Skeletal muscle cell (primary cell): ENCODE measurements at places on chromosomes 5 and 9.
A peak's percentile ranks its signal among the peaks of the same experiment; 100 is the strongest.

DNA sequence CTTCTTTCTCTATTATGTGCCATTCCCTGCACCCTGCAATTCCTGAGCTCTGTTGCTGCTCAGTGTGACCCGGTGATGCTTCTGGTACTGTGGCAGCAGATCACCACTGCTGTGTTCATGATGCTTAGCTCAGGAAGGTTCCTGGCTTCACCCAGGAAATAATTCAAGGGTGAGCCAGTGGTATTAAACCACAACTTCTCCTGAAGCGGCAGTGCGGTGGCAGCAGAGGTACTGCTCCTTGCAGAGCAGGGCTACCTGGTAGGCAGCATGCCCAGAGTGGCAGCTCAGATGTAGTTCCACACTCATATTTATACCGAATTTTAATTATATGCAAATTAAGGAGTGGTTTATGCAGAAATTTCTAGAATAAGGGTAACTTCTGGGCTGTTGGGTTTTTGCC is 213.8 kb upstream of the ZNF608 start:
- DNase-seq, result no peak

DNA sequence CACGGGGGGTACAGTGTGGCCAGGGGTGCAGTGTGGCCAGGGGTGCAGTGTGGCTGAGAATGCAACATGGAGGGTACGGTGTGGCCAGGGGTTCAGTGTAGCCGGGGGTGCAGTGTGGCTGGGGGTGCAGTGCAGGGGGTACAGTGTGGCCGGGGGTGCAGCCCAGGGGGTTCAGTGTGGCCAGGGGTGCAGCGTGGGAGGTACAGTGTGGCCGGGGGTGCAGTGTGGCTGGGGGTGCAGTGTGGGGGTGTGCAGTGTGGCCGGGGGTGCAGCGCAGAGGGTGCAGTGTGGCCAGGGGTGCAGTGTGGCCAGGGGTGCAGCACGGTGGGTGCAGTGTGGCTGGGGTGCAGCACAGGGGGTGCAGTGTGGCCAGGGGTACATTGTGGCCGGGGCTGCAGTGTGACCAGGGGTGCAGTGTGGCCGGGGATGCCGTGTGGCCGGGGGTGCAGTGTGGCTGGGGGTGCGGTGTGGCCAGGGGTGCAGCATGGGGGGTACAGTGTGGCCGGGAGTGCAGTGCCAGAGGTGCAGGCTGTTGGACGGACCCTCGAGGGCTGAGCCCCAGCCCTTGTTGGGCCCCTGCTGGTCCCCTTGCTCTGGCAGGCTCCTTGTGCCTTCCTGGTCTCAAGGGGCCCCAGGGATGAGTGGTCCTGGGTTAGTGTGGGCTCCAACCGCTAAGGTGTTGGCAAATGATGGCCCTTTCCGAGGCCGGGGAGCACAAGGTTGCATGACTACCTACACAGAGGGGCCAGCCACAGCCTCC is 17.9 kb downstream of the TPPP start:
- DNase-seq, result no peak

DNA sequence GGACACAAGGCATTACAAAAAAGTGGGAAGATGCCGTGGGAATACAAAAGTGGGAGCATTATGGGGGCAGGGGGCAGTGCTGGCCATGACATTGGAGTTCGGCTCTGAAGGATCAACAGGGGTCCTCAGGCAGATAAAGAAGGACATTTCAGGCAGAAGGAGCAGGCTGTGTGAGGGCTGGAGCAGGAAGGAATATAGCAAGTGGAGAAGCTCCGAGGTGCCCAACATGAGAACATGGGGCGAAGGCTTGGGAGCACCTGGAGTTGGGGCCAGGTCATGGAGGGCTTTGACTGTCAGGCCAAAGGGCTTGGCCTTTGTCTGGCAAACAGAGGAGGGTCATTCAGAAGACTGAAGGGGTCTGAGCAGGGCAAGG is 2.5 kb downstream of the B4GALT7 start:
- DNase-seq, result no peak

DNA sequence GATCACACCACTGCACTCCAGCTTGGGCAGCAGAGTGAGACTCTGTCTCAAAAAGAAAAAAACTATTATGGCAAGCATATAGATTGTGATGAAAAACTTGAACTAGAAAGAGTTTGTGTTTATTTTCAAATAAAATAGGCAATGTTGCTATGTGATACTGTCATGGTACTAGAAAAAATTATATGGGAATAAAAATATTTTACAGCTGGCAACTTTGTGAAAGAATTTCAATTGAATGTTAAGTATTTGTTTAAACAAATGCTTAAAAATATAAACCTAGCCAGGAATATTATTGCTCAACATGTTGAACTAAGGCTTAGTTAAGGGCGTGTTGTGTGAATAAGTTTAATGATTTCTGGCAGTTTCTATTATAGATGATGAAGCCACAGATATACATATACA is 31.7 kb downstream of the HSDL2 start:
- DNase-seq, result no peak

GRCh38 chr5:380701-381309 is 59.3 kb downstream of the AHRR start:
- no peak for DNase-seq

DNA sequence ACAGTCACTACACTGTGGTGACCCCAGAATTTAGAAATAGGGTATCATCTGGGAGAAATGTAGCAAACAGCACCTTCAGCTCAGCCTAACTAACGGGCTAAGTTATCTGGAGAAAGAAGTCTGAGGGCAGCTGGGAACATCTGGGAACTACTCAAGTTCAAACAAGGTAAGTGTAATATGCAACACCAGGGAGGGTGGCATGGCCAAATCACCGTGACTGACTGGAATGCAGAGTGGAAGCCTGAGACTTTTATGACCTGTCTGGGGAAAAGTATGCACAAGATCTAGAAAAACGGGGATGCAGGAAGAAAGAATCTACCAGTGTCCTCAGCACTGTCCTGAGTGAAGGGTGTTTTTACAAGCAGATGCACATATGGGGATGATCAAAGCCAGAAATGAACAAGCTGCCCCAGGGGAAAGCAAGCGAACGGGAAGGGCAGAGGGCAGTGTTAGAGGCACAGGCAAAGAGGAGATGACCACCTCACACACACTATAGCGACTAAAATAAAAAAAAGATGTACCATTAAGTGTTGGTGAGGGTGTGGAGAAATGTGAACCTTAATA is 59.9 kb downstream of the SERINC5 start:
- DNase-seq, result no peak

DNA sequence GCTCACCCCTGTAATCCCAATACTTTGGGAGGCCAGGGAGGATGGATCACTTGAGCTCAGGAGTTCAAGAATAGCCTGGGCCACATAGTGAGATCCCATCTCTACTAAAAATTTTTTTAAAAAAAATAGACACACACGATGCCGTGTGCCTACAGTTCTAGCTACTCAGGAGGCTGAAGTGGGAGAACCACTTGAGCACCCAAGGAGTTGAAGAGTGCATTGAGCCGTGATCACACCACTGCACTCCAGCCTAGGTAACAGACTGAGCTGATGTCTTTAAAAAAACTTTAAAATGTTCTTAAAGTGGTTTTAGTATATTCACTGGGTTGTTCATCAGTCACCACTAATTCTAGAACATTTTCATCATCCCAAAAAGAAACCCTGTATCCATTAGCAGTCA is 51.9 kb upstream of the RNF38 start:
- no peak for DNase-seq

DNA sequence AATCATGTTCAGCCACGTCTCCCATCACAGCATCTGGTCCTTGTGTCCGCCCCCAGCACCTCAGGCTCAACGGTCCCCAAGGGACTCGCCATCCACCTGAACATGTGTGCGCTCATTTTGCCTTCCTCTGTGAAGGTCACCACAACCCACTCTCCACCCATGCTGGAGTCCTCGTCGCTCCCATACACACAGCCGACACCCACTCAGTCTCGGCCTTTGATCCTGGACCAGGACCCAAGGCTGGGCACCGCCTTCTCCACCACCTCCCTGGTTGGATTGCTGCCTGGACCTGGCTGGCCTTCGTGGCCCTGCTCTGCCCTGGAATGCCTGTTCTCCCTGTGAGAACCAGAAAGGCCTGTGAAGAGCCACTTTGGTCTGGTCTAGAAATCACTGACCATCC is 60.3 kb downstream of the UBE2QL1 start:
- DNase-seq, result no peak

DNA sequence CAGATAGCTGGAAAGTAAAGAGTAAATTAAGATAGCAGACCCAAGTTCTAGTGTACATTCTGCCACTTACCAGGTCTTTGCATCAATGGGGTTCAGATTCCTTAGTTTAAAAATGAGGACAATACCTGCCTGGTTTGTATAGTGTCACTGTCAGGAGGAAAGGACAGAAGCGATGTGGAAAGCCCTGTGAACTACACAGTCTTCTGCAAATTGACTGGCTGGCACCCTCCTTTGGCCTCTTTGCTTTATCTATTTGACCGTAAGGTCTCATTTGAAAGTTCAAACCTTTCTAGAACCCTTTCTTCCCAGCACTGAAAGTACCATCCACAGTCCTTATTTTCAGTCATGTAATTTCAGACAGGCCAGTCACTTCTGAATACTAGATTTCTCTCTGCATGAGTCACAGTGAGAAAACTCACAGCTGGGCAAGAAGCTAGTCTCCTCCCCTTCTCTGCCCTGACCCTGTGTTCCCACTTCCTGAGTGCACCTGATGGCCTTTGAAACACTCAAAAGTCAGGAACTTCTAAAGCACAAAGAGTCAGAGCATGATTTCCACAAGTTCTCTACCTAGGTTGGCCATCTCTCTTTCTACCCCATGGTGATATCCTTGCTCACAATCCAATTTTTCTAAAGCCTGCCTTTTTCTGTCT is 91.3 kb upstream of the RASEF start:
- DNase-seq, result peak; percentile 31

- no peak for DNase-seq
Observed at GRCh38 chr9:113131689-113132151, 19.1 kb upstream of the SLC31A2 start.

GRCh38 chr5:80237243-80237642 is 18.6 kb downstream of the SERINC5 start:
- DNase-seq, result no peak

DNA sequence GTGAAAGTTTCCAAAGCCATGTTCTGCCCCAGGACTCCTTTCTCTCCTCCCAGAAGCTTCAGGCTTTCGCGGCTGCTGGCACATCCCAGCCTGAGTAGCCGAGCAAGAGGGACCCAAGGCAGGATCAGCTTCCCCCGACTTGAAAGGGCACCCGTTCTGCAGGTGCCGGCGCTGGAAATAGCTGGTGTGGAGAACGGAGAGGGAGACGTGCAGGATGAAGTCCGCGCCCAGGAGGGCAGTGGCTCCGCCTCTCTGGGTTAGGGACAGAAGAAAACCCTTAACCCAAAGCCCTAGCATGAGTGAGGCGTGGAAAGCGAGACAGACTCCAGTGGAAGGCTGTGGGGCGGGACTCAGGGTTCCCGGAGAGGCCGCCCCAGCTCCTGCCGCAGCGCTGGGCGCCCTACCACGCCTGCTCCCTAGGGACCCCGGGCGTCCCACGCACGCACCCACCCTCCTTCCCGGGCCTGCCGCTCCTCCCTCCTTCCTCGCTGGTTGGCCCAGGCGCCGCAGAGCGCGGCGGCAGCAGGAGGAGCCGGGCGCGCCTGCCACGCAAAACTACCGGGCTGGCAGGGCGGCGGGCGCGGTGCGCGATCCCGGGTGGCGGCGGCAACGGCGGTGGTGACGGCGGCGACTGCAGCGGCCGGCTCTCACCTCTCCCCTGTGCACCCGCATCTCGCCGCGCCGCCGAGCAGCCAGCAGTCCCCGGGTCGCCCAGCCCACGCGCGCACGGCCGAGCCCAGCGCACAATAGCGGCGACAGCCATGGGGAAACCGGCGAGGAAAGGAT is at the start of gene SLC1A1:
SLC1A1 (plus strand) TSS at position 550 of the 786 bp plus-strand sequence; CDS start at position 762, 212 bp downstream.
- DNase-seq, result no peak

GRCh38 chr9:37919246-37919955 is 15.5 kb upstream of the SLC25A51 start:
- DNase-seq, result no peak

- DNase-seq, result peak; percentile 46
Observed at GRCh38 chr5:170216257-170216864, 16.4 kb upstream of the C5orf58 start.

GRCh38 chr5:54803471-54804011 is 181.9 kb downstream of the ESM1 start:
- DNase-seq, result no peak

DNA sequence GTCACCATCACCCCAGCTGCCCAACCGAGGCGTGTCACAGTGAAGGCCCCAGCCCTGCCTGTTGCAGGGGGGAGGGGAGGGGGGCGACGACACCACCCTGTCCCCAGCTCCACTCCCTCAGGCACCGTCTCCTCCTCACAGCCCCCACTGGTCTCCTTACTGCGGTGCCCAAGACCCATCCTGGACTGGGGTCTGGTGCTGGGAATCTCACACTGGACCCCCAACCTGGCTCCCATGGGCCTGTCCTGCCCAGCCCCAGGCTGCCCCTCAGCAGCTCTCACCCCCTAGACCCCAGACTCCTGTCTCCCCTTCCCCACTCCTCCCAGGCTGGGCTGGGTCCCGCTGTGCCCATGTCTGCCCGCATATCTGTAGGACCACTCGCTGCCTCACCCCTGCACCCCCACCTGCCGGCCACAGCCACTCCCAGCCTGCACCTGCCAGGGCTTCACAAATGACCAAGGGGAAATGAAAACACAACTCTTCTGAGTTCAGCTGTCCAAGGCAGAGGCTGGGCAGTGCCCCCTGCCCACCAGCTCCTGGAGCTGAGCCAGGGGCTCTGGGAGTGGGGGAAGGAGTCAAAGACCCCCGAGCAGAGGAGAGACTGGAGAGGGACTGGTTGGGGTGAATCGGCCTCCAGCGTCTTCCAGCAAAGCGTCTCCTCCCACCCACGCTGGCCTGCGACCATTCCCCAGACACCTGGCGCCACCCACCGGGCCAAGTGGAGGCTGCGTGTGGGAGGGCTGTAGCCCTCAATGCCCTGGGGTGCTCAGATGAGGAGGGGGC is 32.6 kb upstream of the EGFL7 start:
- DNase-seq, result no peak

DNA sequence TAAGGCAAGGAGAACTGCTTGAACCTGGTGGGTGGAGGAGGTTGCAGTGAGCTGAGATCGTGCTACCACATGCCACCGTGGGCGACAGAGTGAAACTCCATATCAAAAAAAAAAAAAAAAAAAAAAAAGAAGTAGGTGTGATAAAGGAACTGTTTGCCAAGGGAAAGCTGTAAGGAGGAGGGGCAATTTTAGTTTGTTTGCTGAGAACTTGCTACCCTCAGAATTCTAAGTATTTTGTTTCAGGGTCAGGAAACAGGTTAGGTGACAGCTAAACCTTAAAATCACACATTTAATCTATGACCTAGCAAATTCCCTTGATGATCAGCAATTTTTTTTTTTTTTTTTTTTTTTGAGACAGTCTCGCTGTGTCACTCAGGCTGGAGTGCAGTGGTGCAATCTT is 7.2 kb upstream of the ARRDC3 start:
- no peak for DNase-seq

GRCh38 chr5:176334031-176334770 is 27.4 kb downstream of the KIAA1191 start:
- no peak for DNase-seq
